ENCODE measurements at places on chromosomes 3 and 15.

DNA sequence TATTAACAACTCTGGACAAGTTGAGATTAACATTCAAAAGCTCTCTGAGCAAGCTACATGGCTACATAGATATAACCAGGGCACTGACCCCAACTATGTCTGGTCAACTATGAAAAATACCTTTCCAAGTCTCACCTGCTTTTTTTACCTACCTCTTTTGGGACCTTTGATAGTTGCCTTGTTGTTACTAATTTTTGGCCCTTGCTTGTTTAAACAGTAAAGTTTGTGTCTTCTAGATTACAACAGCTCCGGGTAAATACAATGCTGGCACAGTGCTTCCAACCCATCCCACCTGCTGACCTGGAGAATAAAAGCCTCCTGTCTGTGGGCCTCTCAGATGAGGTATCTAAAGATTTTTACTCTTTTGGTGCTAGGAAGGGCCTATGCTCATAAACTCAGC is 1036.6 kb downstream of the NAALADL2 start:
- no peak for DNase-seq

DNA sequence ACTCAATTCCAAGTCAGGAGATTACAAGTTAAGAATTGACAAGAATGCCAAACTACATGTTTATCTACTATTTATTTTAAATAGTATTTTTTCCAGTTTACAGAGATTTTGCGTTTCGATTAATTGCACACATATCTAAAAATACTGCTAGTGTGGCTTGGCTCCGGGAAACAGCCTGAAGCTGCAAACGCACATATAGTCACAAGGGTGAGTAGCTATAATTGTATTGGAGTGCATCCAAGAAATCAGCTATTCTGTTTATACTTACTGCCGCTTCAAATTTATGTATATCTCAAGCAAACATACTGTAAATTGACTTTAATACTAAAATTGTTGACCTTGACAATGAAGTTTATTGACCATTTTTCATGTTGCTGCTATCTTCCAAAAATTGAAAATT is 77.0 kb upstream of the PLSCR5 start:
- no peak for DNase-seq

- no peak for DNase-seq
Observed at GRCh38 chr15:77744398-77744797, 111.7 kb upstream of the LINGO1 start.

GRCh38 chr3:165830746-165831145 is 6.5 kb downstream of the BCHE start:
- no peak for DNase-seq

- DNase-seq: no peak
Observed at GRCh38 chr3:24502690-24503089, 8.0 kb upstream of the THRB start.

DNA sequence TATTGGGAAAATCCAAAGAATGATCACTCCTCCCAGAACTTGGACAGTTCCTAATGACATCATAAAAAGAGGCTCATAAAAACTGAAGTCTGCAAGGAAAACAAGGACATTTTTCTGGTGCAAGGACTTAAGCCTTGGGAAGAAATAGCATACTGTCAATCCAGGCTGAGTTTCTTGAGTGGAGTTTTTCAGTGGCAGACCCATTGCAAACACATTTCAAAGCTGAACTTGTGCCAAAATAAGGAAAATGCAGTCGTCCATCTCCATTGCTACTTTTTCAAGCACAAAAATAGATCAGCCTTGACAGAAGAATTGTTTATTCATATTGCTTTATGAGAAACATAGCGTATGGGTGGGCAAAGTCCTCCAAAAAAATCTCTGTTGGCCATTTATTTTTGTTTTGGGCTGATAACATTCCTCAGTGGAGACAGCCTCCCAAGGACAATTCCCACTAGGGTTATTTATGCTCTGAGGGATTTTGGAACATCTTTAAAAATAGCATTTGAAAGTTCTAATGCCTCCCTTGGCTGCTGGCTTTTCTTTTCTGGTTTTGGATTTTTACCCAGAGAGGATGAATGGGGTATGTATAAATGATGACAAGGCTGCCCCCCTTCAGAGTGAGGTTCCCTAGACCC is 220.0 kb downstream of the CADPS start:
- no peak for DNase-seq

DNA sequence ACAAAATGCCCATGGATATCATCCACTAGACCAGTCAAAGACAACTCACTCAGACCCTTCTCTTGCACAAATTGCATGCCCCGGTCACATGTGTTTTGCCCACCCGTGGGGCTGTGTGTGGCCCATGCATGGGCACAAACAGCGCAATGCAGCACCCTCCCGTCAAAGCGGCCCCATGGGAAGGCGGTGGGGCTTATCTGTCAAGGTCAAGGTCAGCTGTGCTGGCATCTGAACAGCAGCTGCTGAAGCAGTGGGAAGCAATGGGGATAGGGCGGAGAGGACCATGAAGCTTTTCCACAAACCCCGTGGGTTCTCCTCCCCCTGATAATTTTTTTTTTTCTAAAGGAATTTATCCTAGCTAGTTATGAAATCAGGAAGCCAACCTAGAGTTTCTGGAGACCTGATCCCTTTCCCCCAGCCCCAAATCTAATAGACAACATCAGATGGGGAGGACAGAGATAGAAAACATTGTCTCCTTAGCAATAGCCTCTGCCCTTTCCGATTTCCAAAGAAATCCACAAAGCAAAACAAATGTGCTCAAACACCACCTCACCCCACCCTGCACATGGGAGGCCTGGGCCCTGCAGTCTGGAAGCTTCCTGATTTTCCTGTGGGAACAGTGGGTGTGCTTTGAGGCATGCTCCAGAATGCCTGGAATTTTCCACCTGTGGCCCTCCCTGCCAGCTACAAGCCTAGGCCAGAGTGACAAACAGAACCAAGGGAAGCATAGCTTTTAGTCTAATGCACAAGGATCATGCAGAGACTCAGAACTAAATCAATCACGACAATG is 84.4 kb downstream of the BDH1 start:
- DNase-seq: no peak

DNA sequence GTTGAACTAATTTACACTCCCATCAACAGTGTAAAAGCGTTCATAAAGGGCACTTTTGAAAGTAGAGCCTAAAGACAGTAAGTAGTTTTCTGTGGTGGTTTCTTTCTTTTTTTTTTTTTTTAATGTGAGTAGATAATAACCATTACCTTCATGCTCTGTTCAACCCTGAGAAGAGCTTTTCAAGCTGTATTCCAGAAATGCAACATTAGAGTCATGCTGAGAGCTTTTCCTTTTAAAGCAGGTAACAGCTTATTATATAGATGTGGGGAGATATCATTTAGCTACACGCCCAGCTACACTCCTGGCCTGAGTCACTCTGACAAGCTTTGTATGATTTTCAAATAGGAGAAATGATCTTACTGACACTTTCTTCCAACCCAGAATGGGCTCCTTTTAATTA is 96.2 kb upstream of the ARHGEF26 start:
- DNase-seq: no peak

DNA sequence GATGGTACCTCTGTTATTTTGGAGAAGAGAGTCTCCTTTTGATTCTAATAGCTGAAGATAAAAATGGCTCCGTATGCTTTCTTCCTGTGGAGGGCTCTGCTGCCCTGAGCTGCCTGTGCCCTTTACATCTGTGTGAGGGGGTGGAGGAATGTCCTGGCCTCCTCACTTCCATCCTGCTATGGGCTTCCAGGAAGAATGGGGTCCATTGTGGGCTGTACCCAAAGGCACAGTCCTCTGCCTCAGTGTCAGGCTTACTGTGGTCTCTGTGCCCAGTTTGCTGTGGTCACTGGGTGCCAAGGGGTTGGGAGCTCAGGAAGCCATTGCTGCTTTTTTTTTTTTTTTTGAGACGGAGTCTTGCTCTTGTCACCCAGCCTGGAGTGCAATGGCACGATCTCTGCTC is 14.4 kb downstream of the DAG1 start:
- no peak for DNase-seq
